ENCODE measurements at places on chromosomes 13 and 19. TPM values are rescaled to one million over a fixed set of nuclear protein-coding genes. Genes with fewer than 3 reads are reported as not detected.

Gene ONECUT3
- total RNA-seq = not detected

DNA sequence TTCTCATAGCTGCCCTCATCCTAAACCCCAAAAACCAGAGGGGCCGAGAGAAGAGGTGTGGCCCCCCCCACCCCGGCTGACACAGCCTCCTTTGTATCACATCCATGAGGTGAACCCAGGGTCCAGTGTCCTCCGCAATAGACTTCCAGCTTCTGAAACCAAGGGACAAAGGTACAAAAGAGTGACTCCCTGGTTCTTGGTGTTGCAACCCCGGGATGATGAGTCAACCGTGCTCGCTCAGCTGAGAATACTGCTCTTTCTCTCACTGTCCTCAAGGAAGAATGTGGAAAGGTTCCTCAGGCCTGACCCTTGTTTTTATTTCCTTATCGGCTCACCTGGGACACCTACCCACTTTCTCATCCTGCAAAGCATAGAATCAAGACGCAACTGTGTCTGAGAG, 5.5 kb downstream of the SLC15A1 start:
- DNase-seq = no peak

Gene PRODH2
- not detected for total RNA-seq

DNA sequence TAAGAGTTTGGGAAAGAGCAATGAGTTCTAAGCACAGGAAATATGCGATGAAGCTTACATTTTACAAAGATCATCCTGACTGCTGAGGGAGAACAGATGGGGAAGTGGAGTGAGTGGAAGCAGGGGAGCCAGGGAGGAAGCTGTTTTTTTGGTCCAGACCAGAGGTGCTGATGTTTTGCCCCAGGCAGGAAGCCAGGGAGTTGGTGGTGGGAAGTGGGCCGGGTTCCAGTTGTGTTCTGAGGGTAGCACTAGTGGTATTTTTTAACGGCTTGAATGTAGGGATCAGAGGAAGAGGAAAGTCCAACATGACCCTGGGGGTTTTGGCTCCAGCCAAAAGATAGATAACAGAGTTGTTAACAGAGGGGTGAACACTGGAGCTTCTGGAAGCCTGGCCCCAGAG, 20.7 kb upstream of the OLFM4 start:
- no peak for DNase-seq

GRCh38 chr13:31913459-31913858, 118.1 kb upstream of the FRY start:
- DNase-seq = no peak

DNA sequence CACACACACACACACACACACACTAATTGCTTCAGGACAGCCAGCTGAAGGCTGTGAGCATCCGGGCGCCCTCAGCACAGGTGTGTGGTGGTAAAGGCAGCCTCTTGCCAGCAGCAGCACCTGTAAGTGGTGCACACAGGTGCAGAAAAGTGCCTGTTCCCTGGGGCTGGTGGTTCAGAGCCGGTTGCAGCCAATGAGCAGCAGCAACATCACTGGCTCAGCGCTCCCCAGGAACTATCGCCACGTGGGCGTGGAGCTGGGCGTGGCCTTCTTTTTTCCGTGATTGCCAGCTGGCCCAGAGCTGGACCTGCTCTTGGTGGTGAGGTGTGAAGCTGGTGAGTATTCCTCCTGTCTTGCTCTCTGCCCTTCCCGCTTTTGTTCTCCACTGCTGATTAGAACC, at the start of gene NLRP5:
Gene NLRP5 (plus strand): TSS at position 289 of the 400 bp plus-strand sequence.
- no peak for DNase-seq

- DNase-seq = no peak
Measured at GRCh38 chr13:26971990-26972887, 199.4 kb downstream of the USP12 start.

GRCh38 chr19:16376241-16376640, 51.6 kb downstream of the KLF2 start:
- DNase-seq = no peak

GRCh38 chr19:48598996-48599700, 7.4 kb upstream of the SPACA4 start:
- no peak for DNase-seq

- no peak for DNase-seq
Measured at GRCh38 chr19:45968626-45969025, 5.0 kb downstream of the NOVA2 start.

Gene KLF1
- 2.1 TPM for total RNA-seq

DNA sequence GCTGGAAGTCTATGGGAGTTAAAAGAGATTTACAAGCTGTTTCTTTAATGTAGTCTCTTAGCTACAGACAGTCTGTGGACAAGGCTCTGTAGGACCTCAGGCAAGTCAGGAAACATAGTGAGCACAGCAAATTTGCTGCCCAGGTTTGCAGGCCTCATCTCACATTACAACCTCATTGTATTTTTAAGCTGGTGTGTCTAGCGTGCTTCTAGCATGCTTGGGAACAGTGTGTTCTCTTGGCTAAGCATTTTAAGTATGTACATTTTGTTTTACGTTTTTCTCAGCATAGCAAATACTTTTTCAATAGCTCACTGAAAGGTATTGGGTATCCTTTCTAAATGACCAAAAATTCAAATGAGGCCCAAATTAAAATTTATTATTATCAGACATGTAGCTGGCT, 113.2 kb downstream of the STARD13 start:
- DNase-seq = no peak

DNA sequence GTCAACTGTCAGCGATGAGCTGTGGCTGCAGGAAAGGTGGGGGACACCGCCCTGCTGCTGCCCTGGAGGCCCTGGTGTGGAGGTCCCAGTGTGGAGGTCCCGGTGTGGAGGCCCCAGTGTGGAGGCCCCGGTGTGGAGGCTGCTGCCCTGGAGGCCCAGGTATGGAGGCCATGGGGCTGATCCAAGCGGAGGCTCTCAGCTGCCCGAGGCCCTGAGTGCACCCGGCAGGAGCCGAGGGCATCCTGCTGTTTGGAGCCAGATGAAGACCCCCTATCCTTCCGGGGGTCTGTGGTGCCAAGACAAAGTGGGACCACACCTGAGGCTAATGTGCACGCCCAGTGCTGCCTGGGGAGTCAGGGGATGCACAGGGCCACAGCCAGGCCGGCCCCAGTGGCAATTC, 210.4 kb upstream of the SOX1 start:
- no peak for DNase-seq

- DNase-seq = peak; percentile 23
Measured at GRCh38 chr13:30856005-30856790, 49.9 kb upstream of the MEDAG start.

DNA sequence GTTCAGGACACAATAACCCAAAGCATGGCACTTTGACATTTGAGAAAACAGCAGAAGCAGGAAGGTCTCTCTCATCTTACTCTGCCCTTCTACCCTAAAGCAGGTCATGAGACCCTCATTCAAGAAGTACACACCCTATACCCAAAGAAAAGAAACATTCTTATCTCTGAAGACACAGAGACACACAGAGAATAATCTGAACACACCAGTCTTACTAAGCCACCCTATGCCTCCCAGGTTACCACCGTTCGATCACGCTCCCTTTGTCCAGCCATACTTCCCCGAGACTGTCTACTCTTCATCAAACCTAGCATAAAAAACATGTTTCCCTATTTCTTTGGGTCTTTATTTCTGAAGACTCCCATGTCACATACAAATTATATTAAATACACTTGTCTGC, 66.5 kb upstream of the ANKRD10 start:
- DNase-seq = no peak

- DNase-seq = no peak
Measured at GRCh38 chr13:51525567-51526167, 58.6 kb upstream of the WDFY2 start.

Gene PRTN3
- 37.1 TPM for total RNA-seq

DNA sequence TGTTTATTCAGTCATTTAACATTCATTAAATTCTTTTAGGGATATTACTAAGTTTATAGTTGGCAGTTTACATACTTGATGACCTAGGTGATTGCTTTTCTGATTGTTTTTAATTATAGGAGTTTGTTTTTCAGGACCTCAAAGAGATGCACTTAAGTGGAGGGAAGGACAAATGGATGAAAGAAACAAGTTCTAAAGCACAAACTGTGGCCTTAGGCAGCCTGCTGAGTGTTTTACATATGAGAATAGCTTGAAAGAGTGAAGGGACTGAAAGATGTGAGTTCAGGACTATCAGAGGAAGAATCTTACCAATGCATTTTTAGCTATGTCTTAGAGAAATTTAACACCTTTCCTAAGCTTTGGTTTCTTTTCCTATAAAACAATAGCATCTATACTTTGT, 402.6 kb downstream of the KLF12 start:
- DNase-seq = no peak

DNA sequence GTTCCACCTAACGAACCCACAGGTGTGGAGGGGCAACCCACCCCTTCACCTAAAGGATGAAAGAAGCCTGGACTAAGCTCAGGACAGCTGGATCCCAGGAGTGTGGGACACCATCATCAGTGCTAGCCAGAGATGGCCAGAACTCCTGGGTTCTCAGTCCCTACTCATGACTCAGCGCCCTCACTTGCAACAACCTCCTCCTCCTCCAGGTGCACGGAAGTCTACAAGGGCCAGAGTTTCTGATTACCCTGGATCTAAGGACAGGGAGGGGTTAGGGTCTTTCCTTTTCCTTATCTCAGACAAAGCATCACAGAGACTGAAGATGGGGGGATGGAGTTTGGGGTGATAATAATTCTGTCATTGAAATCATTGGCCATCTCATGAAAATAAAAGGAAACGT, 8.0 kb downstream of the TULP2 start:
- DNase-seq = no peak
